ENCODE measurements at places on chromosomes 12 and 14.

DNA sequence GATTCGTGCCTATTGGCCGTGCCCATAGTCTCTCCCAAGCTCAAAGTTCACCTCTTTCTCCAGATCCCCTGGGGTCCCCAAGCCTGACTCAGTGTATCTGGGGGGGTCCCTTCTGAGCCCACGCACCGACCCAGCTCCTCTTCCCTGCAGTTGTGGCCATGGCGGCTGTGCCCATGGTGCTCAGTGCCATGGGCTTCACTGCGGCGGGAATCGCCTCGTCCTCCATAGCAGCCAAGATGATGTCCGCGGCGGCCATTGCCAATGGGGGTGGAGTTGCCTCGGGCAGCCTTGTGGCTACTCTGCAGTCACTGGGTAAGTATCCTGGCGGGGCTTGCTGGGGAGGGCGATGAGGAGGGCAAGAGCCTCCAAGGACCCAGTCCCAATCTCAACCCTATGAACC is 5.1 kb downstream of the IFI27 start:
- DNase-seq: no peak

GRCh38 chr12:64225626-64226025 is 3.5 kb upstream of the KICS2 start:
- no peak for DNase-seq

DNA sequence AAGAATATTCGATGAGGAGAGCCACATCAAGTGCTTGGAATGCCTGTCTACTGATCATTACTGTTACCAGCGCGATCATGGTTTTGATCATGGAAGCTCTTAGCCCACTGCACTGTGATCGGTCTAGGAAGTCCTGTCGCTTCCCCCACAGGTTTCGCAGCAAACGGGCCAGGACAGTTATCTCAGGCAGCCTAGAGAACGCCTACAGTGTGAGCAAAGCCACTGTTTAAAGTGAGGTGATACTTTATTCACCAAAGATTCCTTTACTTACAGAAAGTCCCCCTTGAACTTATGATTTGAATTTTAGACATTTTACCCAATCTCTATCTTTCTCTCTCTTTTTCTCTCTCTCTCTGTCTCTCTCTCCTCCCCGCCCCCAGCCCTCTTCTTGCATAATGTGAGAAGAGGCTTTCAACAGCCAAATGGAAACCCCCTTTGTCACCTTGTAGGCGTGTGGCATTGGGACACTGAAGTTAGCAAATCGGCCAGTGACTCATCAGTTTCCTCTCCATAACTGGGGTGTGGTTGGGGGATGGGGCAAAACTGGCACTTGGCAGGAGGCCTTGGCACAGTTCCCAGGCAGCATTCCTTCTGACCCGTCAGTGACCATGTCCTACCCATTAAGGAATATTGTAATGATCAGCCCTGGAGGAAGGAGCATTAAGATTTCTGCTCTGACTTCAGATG is 214.8 kb downstream of the CHST11 start:
- peak; percentile 69 for DNase-seq

DNA sequence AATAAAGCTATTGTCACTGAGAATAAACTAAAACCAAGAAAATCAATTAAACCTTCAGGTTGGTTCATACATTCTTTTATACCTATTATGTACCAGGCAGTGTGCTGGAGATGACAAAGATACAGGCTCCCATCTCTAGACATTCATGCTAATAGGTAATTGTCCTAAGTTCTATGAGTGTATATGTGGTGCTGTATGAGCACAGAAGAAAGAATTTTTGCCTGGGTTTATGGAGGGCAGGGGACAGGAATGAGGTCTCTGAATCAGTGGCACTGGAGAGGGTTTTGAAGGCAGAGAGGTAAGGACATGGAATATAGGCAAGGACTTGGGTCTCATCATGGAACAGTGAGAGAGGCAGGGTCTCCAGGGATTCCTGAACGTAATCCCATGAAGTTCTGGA is 38.7 kb downstream of the MAP1LC3B2 start:
- no peak for DNase-seq

DNA sequence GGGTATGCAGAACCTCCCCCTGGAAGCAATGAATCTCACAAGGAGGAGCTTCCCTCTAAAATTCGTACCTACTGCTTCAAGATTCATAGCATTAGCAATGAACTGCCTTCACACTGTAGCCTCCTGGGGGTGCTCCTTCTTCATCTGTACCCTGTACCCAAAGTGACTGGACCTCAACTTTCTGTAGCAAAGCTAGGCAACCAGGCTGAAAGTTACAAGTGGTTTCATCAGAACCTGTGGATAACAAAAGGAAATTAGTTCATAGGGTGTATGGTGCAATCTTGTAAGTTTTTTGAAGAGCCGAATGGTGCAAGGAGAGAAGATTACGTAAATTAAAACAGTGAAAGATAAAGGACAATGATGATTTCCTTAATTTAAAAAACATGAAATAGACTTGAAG is 1541.7 kb upstream of the FLRT2 start:
- DNase-seq: no peak

All from BJ (cell line).